ENCODE measurements at places on chromosomes 13 and 19.
A peak's percentile ranks its signal among the peaks of the same experiment; 100 is the strongest.

DNA sequence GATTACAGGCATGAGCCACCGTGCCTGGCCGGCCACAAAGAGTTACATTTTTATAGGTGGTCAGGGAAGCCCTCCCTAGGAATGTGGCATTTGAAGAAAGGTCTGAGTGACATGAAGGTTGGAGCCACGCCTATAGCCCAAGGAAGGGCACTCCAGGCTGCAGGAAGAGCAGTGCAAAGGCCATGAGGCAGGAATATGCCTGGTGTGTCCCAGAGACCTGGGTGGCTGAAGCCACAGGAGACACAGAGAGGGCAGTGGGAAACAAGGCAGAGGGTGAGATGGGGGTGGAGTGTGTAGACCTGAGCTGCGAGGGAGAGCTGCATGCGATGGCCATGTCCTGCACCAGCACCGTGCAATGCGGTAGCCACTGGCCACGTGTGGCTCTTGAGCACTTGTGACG, 4.9 kb downstream of the PNMA8B start:
- DNase-seq, result no peak

GRCh38 chr13:38617936-38618335, 68.9 kb upstream of the FREM2 start:
- no peak for DNase-seq

- DNase-seq, result peak; percentile 78
Measured at GRCh38 chr13:100646030-100646673, 28.4 kb downstream of the TMTC4 start.

DNA sequence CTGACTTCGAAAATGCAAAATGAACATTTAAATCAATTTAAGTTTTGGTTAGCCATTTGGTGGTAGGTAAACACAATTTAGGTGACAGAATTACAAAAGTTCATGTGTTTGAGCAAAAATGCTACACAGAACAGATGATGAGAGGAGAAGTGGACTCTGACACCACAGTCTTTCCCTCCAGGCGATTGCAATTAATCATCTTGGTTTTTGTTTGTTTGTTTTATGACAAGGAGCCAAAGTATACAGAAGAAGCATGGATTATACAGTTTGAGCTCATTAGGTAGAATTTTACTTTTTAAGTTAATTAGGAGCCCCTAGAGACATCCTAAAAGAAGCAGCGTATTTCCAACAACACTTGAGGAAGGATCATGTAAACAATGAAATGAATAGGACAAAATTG, 49.3 kb upstream of the FREM2 start:
- DNase-seq, result no peak

DNA sequence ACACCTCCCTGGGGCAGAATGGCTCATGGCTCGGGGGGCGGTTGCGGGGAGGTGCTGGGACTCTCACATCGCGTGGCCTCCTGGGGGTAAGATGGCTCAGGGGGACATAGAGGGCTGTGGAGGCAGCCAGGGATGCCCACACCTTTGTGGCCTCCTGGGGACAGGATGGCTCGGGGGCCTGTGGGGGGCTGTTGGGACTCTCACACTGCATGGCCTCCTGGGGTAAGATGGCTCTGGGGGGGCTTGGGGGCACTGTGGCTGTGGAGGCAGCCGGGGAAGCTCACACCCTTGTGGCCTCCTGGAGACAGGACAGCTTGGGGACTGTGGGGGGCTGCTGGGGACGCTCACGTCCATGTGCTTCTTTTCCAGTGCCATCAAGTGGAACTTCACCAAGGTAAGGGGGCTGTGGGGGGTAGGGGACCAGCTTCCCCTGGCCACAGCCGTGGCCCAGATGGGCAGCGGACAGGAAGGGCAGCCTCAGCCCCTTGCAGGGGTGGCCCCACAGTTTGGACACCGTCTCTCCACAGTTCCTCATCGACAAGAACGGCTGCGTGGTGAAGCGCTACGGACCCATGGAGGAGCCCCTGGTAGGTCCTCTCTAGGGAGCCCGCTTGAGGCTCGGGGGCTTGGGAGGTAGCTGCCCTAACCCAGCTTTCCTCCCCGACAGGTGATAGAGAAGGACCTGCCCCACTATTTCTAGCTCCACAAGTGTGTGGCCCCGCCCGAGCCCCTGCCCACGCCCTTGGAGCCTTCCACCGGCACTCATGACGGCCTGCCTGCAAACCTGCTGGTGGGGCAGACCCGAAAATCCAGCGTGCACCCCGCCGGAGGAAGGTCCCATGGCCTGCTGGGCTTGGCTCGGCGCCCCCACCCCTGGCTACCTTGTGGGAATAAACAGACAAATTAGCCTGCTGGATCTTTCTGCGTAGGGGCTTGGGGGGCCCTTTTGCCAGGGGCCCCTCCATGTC, 2.4 kb downstream of the GPX4 start:
- DNase-seq, result no peak

DNA sequence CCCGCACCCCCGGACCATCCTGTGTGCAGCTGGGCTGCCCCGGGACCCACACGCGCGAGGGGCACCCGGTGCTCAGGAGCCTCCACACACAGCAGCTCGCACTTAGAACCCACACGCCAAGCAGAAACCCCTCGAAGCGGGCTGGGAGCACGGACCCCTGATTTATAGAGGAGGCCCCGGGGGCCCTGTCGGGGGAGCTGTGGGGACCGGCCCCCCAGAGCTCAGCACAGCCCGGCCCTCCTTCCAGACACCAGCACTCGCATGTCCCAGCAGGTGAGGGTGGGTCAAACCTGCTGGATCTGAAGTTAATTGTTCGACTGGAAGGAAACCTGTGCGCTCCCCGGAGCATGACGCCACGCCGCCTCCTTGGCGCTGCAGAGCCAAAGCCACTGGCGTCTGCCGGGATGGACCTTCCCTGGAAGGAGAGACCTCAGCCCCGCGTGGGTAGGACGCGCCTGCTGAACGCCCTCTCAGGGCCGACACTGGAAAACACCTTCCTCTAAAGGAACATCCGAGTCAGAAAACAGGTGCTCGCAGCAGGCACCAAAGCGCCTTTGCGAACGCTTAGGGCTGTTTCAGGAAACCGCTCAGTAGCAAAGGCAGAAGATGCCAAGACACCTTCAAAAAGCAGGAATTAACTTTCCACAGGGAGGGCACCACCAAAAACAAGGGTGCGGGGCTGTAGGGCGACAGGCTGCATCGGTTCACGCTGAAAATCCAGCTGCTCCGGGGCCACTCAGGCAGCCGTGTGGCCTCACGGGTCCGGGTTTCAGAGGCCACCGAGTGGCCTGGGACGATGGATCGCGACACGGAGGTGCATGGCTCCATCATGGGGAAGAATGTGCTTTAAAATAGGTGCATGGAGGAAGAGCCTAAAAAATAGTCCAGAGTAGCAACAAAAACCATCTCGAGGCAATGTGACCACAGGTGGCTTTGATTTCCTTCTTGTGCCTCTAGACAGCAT, 37.8 kb upstream of the GRTP1 start:
- peak; percentile 28 for DNase-seq

DNA sequence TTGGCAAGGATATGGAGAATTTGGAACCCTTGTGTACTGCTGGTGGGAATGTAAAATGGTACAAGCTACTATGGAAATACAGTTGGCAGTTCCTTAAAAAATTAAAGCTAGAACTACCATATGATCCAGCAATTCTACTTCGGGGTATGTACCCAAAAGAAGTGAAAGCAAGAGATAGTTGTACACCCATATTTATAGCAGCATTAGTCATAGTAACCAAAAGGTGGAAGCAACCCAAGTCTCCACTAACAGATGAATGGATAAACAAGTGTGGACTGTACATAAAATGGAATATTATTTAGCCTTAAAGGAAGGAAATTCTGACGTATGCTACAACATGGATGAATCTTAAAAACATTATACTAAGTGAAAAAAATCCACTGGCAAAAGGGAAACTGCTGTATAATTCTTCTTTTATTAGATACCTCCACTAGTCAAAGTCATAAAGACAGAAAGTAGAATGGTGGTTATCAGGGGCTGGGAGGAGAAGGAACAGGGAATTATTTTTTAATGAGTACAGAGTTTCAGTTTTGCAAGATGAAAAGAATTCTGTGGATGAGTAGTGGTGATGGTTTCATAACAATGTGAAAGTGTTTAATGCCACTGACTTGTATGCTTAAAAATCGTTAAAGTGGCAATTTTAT, 141.6 kb downstream of the RXFP2 start:
- DNase-seq, result no peak

DNA sequence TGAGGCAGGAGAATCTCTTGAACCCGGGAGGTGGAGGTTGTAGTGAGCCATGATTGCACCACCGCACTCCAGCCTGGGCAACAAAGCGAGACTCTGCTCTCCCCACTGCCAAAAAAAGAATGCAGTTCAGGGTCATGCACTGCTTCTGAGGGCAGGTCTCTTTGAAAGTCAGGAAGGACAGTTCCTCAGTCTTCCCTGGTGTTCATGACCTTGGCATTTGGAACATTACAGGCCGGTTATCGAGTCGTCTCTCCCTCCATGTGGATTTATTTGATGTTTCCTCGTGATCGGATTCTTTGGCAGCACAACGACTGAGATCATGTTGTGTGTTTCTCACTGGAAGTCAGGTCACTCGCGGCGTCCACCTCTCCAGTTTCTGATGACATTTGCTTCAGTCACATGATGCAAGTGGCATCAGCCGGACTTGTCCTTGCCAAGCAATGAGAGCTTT, 17.2 kb downstream of the FGF21 start:
- no peak for DNase-seq

DNA sequence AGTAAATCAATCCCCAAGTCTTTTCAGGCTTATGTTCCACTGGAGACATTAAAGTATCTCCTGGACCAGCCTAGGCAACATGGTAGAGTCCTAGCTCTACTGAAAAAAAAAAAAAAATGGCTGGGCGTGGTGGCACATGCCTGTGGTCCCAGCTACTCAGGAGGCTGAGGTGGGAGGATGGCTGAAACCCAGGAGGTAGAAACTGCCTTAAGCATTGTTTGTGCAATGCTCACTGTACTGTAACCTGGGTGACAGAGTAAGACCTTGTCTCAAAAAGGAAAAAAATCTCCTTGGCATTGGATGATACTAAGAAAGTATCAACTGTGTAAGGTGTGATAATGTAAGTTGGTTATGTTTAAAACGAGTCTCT, 8.8 kb downstream of the KLK8 start:
- no peak for DNase-seq

GRCh38 chr13:67950603-67951002, 720.5 kb upstream of the PCDH9 start:
- no peak for DNase-seq
